ENCODE measurements at places on chromosomes 2 and 18.

- DNase-seq = no peak
These were observed 45.3 kb upstream of the TANC1 start for GRCh38 chr2:158923180-158923594.

GRCh38 chr2:223545830-223546229 lies 56.3 kb downstream of the SCG2 start:
- DNase-seq = no peak

DNA sequence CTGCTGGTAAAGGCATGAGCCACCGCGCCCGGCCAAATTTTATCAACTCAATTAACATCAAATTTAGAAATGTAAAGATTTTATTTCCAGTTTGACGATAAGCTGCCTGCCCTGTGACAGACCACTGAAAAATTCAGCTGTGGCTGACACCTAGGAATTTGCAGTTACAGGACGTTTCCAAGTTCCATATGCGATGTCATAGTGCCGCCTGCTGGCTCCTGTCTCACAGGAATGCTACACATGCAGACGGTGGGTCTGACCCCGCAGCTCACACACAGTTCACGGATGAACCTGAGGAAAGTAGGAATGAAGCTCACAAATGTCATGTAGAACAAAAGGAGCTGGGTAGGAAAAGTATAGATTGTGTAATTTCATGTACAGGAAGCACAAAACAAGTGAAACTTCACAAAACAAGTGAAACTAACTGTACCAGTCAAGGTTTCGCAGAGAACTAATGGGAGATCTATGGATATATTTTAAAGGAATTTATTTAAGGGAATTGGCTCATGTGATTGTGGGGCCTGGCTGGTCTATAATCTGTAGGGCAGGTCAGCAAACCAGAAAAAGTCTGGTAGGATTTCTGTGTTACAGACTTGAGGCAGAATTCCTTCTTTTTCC lies 13.2 kb upstream of the SEH1L start:
- peak; percentile 79 for DNase-seq

GRCh38 chr2:150417278-150417677 lies 70.2 kb downstream of the RND3 start:
- no peak for DNase-seq

GRCh38 chr2:12678186-12678585 lies 38.5 kb upstream of the TRIB2 start:
- DNase-seq = no peak

- DNase-seq = no peak
These were observed 77.8 kb downstream of the RDH14 start for GRCh38 chr2:18482666-18483065.

GRCh38 chr2:40666398-40666797 lies 214.5 kb upstream of the SLC8A1 start:
- DNase-seq = no peak

DNA sequence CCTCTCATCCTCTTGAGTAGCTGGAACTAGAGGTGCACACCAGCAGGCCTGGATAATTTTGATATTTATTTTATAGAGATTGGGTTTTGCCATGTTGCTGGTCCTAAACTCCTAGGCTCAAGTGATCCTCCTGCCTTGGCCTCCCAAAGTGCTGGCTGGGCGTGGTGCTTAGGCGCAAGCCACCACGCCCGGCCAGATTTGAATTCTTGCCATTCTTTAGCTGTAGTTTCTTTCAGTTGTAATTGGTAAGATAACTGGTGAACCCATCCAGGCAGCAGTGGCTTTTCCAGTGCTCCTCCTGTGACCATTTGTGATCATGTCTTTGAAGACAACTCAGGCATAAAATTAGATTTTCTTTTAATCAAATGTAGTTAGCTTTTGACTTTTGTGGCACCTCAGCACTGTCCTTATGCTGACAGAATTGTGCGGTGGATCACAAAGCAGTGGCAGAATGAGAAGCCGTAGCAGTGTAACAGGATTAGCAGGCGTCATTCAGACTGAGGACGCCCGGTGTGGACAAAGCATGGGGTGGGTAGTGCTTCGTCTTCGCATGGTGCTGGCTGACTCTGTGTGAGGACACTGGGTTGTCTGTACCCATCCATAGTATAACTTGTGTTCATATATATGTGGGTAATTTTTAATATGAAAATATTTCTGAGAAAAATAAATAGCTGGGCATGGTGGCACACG lies 30.0 kb upstream of the TOGARAM2 start:
- no peak for DNase-seq

DNA sequence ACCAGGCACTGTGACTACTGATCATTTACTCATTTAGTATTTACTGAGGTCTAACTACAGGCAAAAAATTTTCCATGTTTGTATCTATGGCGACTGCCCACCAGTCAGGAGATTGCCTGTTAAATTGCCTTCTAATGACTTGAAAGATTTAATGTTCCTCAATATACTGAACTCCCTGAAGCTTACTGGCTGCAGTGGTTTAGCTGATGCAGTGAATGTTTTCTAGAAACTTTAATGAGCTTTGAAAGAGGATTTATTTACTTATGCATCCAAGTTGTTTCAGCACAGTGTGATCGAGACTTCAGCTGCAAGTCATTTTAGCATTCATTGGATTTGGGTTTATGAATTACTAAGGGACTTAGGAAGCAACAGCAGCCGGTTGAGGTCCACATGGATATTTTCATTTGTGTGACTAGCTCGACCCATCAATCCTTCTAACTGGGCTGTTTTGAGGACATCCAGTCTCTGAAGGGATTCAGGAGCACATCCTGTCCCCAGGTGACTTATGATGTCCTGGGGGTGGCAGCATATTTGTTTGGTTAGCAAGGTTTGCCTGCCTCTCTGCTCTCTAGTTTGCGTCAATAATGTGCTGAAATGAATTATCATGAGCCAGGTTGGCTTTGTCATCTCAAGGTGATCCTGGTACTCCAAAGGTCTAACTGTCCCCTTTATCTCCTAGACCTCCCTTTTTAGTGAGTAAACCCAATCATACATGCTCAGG lies 26.8 kb downstream of the ACMSD start:
- DNase-seq = no peak

DNA sequence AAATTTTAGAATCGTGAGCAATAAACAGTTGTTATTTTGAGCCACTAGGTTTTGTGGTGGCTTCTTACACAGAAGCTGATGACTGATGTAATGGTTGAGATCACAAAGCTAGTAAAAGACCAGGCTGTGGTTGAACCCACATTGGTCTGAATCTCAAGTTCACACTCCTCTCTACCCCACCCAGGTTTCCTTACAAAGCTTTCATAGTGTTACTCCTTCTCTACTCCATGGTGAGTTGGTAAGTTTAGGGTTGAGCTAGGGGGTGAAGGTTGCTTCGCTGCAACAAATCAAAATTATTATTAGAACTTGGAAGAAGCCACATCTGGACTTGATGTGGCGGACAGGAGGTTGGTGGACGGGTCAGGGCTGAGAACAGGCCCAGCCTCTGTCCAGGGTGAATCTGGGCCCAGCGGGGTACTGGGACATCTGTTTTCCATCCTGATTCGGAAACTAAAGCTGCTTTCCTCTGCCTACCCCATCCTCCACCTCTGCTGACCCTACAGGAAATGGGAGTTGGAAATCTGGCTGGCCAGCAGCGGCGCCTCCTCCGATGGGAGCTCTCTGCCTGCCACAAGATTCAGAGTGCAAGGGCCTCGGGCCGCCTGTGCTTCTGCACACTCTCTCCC lies 86.3 kb downstream of the ZFP36L2 start:
- peak; percentile 58 for DNase-seq

GRCh38 chr2:71891719-71892422 lies 255.8 kb downstream of the CYP26B1 start:
- no peak for DNase-seq

- DNase-seq = no peak
These were observed 1.8 kb downstream of the NEU2 start for GRCh38 chr2:233034091-233034882.

- no peak for DNase-seq
These were observed 23.7 kb upstream of the LAMA1 start for GRCh38 chr18:7141287-7141686.

- DNase-seq = no peak
These were observed 155.1 kb downstream of the DOCK10 start for GRCh38 chr2:224887141-224887540.

DNA sequence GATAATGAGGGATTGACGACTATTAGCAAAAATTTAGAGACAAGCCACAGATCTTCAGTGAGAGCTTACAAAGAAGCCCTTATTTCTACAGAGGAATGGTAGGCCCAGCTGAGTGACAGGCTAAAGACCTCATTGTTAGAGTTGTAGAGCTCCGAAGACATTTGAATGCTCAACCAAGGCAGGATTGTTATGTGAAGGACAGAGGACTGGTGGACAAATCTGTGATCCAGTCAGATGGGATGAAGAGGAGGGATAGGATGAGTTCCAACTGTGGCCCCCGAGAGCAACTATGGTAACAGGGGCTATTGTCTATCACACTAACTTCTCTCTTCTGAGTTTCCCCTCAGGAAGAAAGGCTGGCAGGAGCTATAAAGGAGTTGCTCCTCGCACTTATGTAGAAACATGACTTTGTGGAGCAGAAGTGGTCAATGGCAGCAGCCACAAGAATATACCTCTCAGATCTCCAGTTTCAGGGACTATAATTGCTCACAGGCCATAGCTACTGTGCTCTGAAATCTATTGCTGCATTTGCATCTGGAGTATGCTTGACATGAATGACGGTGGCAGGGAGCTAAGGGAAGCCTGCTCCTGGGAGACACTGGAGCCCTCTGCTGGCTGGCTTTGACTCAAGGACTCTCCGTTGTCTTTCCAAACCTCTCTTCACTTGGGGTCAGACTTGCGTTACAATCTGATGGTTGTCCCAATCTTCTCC lies 50.3 kb upstream of the GREB1L start:
- peak; percentile 38 for DNase-seq

DNA sequence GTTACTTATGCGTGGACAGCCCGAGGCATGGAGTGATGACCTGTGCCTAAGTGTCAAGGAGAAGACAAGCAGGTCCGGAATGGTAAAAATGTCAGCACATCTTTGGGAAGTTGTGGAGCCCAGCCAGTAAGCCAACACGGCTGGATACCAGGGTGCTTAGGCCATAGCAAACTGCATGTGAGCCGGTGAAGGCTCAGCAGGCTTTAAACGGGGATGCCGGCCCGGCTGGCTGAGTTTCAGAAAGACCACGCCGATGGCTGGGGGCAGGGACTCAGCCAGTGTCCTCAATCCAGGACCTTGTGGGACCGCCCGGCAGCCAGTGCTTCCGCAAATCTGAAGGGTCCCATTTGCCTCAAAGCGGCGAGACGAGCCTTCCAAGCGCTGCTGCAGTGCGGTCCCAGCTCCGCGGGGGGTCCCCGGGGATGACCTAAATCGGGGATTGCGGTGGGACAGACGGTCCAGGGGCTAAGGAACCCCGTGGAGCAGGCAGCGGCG lies 946 bp upstream of the AGAP1 start:
- no peak for DNase-seq

GRCh38 chr2:18950361-18950851 lies 361.0 kb upstream of the NT5C1B start:
- no peak for DNase-seq

DNA sequence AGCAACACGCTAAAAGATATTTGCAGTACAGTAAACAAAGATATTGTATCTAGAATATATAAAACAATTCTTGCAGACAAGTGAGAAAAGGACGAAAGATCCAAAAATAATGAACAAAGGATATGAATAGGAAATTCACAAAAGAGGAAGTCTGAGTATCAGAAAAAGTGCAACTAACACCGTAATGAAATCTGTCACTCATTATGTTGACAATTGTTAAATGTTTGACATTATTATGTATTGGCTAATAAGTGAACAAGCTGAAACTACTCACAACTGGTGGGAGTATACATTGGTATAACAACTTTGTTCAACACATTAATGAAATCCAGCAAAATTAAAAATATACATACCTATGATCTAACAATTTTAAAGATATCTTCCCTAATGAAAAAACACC lies 36.7 kb upstream of the ASXL3 start:
- DNase-seq = no peak

DNA sequence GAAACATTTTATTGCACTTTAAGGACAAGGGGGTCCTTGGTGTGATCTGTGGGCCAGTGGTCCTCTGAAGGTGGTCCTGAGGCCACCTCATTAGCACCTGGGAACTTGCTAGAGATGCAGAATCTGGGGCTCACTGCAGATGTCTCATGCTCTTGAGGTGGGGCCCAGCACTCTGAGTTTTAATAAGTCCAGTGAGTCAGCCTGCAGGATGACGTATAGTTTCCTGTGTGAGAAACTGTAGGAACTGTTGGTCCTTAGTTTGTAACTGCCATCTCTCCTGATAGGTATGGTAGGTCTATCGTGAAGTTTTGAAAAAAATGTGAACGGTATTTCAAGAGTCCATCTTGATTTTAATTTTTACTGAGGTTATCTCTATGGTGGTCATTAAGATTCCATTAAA lies 2.8 kb downstream of the TRPM8 start:
- DNase-seq = peak; percentile 62

DNA sequence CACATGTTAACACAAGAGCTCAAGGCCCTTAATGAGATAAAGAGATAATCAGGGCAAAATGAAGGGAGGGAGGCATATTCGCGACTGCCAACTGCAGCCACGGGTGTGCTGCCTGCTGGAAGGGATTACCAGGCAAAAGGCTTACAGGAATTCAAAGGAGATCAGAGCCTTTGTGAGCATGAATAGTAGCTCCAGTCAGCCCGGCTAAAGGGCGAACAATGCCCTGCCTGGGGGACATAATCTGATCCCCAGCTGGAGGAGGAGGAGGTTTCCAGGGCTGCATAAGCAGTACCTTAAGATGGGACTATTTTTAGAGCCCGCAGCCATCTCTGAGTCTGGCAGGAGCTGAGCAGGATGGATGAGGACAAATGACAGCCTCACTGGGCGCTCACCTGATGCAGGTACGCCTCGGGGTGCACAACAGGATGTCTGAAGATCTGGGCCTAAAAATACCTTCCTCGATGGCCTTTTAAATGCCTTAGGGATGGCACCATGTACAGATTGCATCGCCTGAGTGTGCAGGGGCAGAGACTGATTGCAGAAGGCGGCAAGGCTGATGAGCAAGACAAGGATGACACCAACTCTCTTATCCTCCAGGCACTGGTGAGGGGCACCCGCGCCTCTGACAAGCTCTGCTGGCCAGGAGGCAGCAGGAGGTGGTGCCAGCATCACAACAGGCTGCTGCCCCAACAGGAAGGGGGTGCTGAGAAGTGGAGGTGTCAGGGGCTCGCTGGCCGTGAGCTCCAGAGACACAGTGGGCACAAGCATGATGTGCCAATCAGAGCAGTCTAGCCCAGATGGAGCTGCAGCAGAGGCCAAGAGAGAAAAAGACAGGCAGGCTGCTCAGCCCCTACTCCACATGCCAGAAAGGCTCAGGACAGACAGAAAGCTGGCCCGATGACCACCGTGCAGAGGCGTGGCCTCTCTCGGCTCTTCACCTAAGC lies 111.4 kb downstream of the EIPR1 start:
- DNase-seq = no peak

GRCh38 chr18:3456686-3457069 lies 6.7 kb downstream of the TGIF1 start:
- no peak for DNase-seq

- no peak for DNase-seq
These were observed 8.7 kb downstream of the SNED1 start for GRCh38 chr2:241007111-241007510.

DNA sequence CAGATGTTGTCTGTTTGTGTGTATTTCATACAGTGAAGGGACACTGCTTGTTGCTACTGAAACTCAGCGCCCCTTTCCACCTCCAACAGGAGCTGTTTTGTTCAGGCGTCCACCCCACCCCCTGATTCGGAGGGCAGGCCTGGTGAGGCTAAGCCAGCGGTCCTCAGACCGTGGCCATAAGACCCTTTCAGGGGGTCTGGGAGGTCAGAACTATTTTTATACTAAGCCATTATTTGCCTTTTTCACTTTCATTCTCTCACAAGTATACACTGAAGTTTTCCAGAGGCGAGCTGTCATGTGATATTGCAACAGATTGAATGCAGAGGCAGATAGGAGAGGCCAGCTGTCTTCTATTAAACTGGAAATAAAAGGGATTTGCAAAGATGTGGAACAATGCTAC lies 39.7 kb upstream of the IGFBP5 start:
- no peak for DNase-seq
